Iris pigment epithelial cell (primary cell): ENCODE measurements at places on chromosomes 11 and 22.

- no peak for DNase-seq
Measured at GRCh38 chr11:92855607-92856405, 113.6 kb upstream of the MTNR1B start.

- DNase-seq, result peak; percentile 84
Measured at GRCh38 chr11:86244063-86244521, 461 bp upstream of the EED start.

DNA sequence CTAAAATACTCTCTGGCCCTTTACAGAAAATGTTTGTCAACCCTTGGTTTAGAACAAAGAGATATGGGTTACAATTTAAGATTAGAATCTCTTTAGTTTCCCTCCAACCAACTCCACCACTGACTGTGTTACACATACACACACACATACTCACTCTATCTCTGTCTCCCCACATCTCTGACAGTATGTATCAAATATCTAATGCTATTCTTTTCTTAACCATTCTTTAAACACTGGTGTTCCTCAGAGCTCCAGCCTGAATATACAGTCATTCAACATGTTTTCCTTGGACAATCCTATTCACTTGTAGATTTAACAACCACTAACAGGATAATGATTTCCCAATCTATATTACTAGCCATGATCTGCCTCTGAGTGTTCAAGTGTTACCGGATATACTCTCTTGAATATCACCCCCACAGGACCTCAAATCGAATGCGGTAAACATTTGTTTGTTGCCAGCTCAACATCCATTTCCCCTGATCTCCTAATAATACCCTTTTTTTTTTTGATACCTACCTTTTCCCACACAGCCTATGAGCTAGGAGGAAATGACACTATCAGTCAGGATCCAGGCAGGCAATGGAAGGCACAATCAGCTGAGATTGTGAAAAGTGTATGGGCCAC lies 6.1 kb downstream of the MPZL3 start:
- DNase-seq, result no peak

DNA sequence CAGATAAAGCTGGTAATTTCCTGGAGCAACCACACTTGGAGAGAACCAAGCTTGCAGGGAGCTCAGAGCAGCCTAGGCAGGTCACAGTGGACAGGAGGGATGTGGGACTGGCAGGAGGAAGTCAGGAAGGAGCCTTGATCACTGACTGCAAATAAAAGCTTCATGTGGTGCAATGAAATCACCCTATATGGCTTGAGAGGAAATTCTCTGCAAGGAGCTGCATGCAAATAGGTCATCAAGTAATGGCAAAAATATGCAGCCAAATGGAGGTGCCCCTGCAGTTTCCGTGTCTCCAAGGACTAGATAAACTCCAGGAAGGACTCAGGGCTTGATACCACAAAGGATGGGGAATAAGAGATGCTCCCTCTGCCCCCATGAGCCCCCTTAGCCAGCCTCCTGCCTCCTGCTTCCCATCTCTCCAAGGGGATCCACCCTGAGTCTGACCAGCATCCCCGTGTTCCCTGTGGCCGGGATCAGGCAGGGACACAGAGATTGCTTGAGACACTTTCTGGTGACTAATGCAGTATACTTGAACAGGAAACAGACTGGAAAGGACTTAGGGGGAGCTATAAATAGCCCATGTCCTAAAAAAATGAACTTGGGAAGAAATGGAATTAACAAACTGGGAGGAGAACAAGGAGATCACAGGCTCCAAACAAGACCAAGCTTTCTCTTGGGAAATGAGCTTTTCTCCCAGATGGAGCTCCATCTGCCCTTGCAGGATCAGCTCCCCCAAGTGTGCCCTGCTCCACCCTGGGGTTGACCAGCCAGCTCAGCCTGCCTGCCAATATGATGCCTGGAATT lies 23.9 kb upstream of the MICAL2 start:
- peak; percentile 94 for DNase-seq

- DNase-seq, result peak; percentile 65
Measured at GRCh38 chr11:110219006-110219785, 77.2 kb downstream of the RDX start.

DNA sequence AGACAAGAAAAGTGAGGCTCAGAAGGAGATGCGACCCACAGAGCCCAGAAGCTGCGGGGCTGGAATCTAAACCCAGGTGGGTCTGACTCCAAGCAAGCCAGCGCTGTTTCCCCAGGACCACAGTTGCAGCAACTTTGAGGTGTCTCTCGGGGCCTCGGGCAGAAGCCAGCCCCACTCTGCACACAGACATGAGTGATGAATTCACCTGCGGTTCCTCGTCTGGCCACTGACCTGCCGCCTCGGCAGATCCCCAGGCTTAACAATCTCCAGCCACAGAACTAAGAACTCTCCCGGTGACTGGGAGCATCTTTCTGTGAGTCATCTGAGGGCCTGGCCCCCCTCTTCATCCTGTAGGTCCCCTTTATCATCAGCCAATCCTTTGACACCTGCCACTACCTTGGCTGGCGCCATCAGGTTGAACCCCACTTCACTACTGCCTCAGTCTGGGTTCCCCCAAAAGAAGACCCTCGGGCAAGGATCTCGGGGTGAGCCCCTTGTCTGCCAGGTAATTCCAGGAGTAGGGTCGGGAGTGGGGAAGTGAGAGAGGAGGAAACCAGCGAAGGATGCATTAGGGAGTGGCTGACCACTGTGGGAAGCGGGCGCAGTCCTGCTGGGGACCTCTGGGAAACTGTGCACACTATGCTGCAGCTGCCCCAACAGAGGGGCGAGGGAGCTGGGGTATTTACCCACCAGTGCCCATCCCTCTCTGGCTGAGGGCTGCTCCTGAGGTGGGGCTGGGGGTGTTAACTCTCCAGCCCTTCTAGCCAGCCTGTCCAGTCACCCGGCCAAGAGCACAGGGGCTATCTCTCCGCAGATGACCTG lies 33.0 kb upstream of the MN1 start:
- DNase-seq, result no peak

DNA sequence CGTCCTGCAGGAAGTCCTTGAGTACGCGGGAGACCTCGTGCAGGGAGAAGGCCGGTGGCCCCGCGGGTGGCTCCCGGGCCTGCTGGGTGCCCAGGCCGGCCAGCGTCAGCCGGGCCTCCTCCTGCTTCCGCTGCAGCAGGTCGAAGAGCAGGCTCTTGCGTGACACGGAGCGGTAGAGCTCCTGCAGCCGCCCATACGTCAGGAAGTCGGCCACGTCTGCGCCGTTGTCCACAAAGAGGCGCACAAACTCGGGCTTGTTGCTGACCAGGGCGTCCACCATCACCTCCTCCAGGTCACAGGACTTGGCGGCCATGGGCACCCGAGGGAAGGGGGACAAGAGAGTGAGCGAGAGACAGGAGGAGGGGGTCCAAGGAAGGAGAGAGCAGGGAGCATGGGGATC lies 14.6 kb downstream of the TSSC4 start:
- no peak for DNase-seq

DNA sequence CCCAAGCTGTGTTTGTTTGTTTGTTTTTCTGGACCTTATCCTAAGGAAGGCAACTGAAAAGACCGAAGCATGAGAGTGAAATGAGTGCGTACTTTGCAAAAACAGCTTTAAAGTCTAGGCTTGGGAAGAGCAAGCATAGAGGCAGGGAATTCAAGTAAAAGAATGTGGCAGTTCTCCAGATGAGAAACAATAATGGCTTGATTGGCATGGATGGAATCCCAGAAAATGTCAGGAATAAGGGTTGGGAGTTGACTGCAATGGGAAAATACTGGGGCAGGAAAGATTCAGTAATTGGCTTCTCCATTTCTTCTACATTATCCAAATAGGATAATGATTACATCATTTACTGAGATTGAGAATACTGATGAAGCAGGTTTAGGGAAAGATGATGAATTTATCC lies 17.5 kb downstream of the SAAL1 start:
- DNase-seq, result no peak
